ENCODE measurements at places on chromosomes 13 and 19. TPM values are rescaled to one million over a fixed set of nuclear protein-coding genes. Genes with fewer than 3 reads are reported as not detected.

DNA sequence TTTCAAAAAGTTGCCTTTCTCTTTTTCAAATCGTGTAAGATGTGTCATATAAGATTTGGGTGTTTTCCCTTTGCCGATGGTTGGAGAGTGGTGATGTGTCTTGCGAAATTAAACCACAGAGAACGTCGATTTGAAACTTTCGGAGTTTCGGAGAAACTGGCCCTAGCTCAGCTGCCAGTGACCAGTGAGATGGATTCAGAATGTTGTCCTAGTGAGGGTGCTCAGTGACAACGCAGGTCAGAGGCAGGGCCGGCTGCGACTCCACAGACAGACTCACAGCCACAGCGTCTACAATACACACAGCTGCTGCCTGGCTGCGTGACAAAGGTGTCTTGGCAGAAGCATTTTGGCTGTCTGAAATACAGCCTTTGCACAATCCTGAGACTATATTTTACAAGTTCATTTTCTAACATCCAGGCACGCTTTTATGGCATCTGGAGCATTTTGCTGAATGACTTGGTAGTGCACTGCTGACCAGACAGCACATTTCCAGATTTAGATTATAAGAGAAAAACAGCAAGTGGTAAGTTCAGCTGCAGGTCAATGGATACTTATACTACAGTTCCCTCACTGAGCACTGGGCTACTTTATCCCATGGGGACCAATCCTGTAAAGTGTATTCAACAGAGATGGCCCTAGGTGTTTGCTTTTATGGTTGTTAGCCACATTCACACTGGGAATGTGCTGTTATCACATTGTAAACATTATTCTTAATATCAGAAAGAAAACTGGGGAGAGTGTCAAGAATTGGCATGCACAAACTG, 207.5 kb downstream of the KCNRG start:
- H3K4me3 ChIP-seq = no peak overlapping the region
- no peaks in the 10 kb centered on the region for H3K36me3 ChIP-seq
- DNase-seq = no peak
- no peaks in the 10 kb centered on the region for H3K27me3 ChIP-seq
- H3K27ac ChIP-seq = peak overlapping the region; percentile 67
- H3K4me1 ChIP-seq = peaks cover 9% of the 10 kb centered on the region

DNA sequence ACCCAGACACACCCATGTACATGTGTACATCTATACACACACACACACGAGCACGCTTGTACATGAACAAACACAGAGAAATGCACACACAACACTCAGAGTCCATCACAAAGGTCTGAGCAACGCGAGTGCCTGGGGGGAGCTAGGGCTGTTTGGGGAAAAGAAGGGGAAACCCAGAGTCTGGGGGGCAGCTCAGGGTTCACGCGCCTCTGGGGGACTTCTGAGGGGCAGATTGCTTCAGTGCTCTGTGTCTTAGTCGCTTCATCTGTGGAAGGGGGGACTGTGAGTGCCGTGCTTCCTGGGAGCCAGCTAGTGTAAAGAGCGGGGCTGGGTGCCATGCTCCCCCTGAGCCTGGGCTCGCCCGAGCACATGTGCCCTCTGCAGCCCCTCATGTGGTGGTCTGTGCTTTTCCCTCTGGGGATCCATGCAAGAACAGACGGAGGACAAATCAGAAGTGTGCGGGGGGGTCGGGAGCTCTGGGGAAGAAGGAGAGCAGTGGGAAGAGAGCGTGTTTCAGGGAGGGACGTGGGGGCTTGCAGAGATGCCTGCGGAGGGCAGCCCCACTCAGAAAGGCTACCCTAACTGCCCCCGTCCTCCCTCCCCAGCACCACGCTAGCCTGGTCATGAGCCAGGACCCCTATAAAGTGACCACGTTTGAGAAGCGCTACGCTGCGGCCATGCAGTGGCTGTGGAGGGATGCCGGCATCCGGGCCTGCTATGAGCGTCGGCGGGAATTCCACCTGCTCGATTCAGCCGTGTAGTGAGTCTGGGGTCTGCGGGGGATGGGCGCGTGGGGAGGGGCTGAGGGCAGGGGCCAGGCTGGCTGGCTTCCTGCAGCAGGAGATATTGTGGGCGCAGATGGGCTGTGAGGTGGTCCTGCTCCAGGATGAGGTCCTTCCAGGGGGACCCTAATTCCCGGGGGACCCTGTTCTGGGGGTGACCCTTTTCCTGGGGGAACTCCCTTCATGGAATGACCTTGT, 14.0 kb downstream of the GNA15 start:
- H3K36me3 ChIP-seq = no peaks in the 10 kb centered on the region
- H3K4me1 ChIP-seq = no peaks in the 10 kb centered on the region
- DNase-seq = no peak
- H3K4me3 ChIP-seq = no peak overlapping the region

DNA sequence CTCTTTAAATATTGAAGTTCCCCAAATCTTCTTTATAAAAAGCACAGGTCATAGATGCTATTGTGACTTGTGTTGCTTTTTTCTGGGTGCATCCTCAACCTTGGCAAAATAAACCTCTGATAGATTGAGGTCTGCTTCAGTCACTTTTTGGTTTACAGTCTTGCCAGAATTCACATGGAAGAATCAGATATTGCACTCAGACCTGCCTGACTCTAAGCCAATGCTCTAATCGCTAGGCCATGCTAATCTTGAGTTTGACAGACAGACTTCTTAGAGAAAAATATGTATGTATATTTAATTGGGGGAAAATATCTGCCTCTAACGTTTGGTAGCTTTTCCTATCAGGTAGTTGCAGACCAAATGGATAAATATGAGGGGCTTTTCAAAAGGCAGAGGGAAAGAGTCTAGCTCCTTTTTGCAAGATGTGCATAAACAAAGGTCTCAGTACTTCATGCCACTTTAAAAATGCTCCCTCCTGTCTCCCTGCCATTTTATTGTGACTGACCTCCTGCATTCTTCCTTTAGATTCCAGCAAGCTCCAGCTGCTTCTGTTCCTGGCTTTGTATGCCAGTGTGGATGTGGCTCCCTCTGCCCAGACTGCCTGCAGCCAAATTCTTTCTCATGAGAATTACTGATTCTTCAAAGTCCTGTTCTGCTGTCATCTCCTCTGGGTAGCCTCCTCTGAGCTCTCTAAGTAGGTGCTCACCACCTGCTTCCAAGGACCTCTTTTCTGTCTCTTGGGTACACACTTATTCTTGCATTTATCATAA, 42.4 kb upstream of the RFC3 start:
- H3K4me1 ChIP-seq = no peaks in the 10 kb centered on the region
- no peaks in the 10 kb centered on the region for H3K36me3 ChIP-seq

- H3K36me3 ChIP-seq = peaks cover 38% of the 10 kb centered on the region
- no peaks in the 10 kb centered on the region for H3K4me1 ChIP-seq
- H3K4me3 ChIP-seq = no peak overlapping the region
- H3K27ac ChIP-seq = no peak overlapping the region
Observed at GRCh38 chr19:10800488-10800887, 35.5 kb downstream of the TMED1 start.

- no peak overlapping the region for H3K27ac ChIP-seq
- H3K36me3 ChIP-seq = no peaks in the 10 kb centered on the region
- no peaks in the 10 kb centered on the region for H3K4me1 ChIP-seq
- DNase-seq = no peak
- no peaks in the 10 kb centered on the region for H3K27me3 ChIP-seq
Observed at GRCh38 chr13:100951016-100951415, 276.4 kb upstream of the TMTC4 start.

DNA sequence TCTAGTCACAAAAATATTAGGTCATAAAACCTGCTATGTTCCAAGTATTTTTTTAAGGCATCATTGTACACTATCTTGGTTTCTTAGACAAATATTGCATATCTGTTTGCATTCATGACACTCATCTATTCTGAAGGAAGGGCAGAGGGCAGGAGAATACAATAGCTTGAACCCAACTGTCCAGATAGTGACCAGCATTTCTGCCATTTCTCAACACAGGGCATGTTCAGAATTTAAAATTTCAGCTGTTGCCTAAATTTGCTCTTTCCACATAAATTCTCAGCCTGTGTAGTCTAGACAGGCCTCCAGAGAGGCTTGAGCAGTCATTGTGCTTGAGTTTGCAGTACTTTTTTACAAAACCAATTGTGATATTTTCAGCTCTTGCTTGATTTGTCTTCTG, 119.5 kb downstream of the ZAR1L start:
- no peaks in the 10 kb centered on the region for H3K27me3 ChIP-seq
- no peak overlapping the region for H3K4me3 ChIP-seq
- no peaks in the 10 kb centered on the region for H3K4me1 ChIP-seq
- no peak overlapping the region for H3K27ac ChIP-seq
- H3K36me3 ChIP-seq = no peaks in the 10 kb centered on the region
- DNase-seq = no peak

DNA sequence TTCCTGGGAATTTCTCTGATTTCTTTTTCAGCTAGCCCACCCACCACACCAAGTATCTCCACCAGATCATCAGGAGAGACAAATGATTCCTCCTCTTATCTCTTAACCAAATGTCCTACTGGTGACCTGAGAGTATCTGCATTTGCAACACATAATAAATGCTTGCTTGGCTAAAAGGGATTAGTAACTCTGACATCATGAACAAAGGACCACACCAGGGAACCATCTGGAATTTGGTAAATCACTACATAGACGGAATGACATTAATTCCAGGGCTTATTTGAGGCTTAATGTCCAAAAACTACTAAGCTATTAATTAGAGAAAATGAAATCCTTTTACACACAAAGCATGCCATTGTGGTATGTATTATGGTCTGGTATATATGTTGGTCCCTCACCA, 139.0 kb downstream of the RAP2A start:
- DNase-seq = no peak
- H3K27me3 ChIP-seq = no peaks in the 10 kb centered on the region
- H3K36me3 ChIP-seq = no peaks in the 10 kb centered on the region
- no peak overlapping the region for H3K4me3 ChIP-seq
- no peaks in the 10 kb centered on the region for H3K4me1 ChIP-seq

DNA sequence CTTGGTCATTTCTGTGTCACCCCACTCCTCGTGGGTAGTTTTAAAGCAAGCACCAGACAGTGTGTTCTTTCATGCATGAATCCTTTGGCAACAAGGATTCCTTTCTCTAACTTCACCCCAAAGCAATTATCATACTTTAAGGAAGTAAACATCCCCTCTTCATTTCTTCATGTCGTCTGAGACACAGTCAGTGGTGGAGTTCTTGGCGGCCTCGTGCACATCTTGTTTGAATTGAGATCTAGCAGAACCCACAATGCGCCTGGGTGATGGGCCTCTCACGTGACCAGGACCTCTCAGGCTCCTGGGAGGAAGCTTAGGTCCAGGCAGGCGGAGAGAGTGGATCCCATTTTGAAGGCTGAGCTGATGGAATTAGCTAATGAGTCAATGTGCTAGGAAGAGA, 2.6 kb downstream of the ACSBG2 start:
- DNase-seq = no peak
- no peaks in the 10 kb centered on the region for H3K36me3 ChIP-seq
- H3K4me1 ChIP-seq = no peaks in the 10 kb centered on the region
- H3K27ac ChIP-seq = no peak overlapping the region

DNA sequence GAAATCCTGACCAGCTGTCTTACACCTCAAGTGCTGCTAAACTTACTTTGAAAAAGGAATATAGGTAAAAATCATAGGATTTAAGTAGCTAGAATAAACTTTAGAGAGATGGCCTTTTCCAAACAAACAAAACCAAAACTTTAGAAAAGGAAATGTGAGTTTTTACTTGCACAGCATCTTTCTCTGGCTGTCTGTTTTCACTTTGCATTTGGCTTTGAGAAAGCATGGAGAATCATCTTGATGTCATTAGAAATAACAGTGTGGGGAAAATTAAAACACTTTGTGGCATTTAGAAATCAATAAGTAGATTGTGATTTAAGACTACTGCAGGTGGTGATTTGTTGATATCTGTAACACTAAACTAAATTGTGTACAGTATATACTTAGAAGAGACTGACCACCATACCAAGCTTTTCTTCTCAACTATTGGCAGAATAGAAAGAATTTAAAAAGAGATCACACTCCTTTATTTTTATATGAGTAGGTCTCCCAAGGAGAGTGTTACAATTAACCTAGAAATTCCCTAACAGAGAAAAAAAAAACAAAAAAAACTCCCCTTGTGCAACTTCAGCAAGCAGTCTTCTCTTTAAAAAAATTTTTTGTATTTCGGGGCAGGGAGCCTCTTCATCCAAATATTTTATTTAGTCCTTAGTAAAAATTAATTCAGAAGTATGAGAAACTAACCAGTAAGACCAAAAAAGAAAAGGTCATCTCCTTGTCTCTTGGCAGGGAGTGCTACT, 6.1 kb downstream of the WDFY2 start:
- peaks cover 17% of the 10 kb centered on the region for H3K4me1 ChIP-seq
- H3K36me3 ChIP-seq = no peaks in the 10 kb centered on the region
- no peaks in the 10 kb centered on the region for H3K27me3 ChIP-seq

DNA sequence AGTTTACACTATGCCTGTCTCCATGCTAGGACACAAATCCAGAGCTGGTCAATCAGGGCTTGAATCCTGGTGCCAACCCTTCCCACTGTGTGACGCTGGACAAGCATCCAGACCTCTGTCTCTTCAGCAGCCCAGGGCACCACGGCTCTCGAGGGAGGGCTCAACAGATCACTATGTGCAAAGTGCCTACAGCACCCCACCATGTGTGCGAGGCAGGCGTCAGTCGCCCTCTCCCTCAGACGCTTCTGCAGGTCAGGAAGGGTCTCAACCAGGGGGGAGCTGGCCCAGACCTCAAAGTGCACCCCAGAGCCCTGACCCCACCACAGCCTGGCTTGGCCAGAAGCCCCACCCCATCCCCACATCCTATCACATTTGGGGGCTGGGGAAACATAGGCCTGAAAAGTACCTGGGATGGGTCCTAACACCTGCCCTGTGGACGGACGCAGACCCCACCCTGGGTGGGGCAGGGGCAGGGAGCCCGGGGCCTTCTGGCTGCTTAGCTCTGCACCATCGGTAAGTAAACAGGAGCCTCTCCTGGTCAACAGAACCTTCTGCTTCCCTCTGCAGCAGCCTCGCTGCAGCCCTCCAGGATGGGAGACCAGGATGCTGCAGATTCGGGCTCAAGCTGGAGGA, 2.9 kb upstream of the C2CD4C start:
- peaks cover 2% of the 10 kb centered on the region for H3K27me3 ChIP-seq
- H3K27ac ChIP-seq = no peak overlapping the region
- no peak for DNase-seq

- no peak for DNase-seq
- H3K4me1 ChIP-seq = peaks cover 17% of the 10 kb centered on the region
- H3K27me3 ChIP-seq = no peaks in the 10 kb centered on the region
- H3K27ac ChIP-seq = no peak overlapping the region
Observed at GRCh38 chr13:98988277-98988676, 10.4 kb upstream of the DOCK9 start.

Gene ATXN8OS
- total RNA-seq = not detected

Gene ZNF541
- total RNA-seq = 0.08 TPM

Gene ADPRHL1
- 0.28 TPM for total RNA-seq

Gene KLK3
- total RNA-seq = not detected

Gene CYP2A7
- not detected for total RNA-seq

Gene DACT3
- 1.0 TPM for total RNA-seq
